ENCODE measurements at places on chromosomes 1 and 21. TPM values are rescaled to one million over a fixed set of nuclear protein-coding genes. Genes with fewer than 3 reads are reported as not detected.

HES5 gene
- total RNA-seq, result not detected

MX2 gene
- total RNA-seq, result 0.18 TPM

RYR2 gene
- total RNA-seq, result not detected

HSF2BP gene
- 4.3 TPM for total RNA-seq

PLEKHA6 gene
- 2.9 TPM for total RNA-seq

GFI1 gene
- total RNA-seq, result 0.18 TPM

GPR37L1 gene
- total RNA-seq, result not detected

Measured in endothelial cell of coronary artery (primary cell).